ENCODE measurements at places on chromosomes 5 and 9.

GRCh38 chr5:133635051-133635450 lies 22.7 kb upstream of the FSTL4 start:
- DNase-seq: no peak

DNA sequence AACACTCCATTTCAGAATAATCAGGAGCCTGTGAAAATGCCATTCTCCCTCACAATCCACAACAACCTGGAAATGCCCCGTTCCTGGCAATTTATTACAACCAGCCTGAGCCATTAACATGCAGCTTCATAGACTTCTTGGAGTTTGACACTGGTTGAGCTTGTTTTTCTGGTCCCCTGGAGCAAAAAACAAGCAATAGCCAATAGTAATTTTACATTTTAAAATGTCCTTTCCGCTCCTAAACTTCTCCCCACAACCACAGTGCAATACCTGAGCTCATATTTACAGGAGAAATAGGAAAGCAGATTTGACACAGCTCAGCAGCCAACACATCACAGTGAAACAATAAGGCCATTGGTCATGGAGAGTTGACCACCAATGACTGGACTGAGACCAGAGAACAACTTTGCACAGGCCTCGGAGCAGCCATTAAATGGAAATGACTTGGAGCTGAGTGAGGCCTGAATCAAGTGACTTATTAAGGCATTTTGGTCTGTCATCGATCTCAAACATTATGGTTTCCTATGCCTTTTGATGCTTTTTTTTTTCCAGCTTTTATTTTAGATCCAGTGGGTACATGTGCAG lies 73.0 kb downstream of the ENC1 start:
- DNase-seq: no peak

- DNase-seq: peak; percentile 57
Measured at GRCh38 chr5:88680253-88681132, 202.5 kb downstream of the MEF2C start.

GRCh38 chr5:108942701-108943100 lies 195.0 kb downstream of the FER start:
- peak; percentile 31 for DNase-seq
